Subcutaneous adipose tissue (tissue), 4 donors: ENCODE measurements at places on chromosomes 1 and 21. TPM values are rescaled to one million over a fixed set of nuclear protein-coding genes. Genes with fewer than 3 reads are reported as not detected.

KPRP gene
- total RNA-seq: not detected

ZNF648 gene
- 0.17 TPM for total RNA-seq

TAF13 gene
- total RNA-seq: 102 TPM

NBPF15 gene
- 14.0 TPM for total RNA-seq
